ENCODE measurements at places on chromosomes 3 and 15.

- no peak for DNase-seq
Observed at GRCh38 chr3:108013141-108014055, 77.4 kb downstream of the CD47 start.

- no peak for DNase-seq
Observed at GRCh38 chr3:16365491-16366128, 100.6 kb downstream of the OXNAD1 start.

DNA sequence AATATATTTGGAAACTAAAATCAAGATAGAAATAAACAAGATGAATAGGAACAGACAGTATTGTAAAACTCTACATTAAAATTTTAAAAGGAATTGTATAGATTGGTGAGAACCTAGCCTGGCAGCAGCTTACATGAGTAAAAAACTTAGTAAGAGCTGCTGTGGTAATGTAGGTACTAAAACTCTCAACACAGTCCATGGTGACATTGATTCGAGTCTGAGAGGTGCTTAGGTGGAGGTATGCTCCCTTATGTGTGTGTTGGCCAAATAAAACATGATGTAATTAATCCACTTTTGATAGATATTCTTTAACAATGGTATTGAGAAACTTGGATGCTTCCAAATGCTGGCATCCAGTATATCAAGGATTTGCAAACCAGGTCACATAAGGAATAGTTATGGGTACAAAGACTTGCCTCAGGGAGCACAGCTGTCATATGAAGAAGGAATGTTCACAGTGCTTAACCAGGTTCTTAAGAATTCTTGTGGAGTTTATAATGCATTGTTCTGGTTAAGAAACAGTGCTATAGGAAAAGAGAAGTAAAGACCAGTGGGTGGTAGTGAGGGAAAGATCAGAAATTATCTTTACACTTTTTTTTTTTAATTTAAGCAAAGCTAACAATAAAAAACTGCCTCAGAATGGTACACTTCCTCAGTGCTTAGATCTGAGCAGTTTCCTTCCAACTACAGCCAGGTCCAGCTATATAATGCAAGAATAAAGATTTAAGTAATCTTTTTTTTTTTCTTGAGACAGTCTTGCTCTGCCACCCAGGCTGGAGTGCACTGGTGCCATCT lies 24.6 kb upstream of the IL20RB start:
- no peak for DNase-seq

DNA sequence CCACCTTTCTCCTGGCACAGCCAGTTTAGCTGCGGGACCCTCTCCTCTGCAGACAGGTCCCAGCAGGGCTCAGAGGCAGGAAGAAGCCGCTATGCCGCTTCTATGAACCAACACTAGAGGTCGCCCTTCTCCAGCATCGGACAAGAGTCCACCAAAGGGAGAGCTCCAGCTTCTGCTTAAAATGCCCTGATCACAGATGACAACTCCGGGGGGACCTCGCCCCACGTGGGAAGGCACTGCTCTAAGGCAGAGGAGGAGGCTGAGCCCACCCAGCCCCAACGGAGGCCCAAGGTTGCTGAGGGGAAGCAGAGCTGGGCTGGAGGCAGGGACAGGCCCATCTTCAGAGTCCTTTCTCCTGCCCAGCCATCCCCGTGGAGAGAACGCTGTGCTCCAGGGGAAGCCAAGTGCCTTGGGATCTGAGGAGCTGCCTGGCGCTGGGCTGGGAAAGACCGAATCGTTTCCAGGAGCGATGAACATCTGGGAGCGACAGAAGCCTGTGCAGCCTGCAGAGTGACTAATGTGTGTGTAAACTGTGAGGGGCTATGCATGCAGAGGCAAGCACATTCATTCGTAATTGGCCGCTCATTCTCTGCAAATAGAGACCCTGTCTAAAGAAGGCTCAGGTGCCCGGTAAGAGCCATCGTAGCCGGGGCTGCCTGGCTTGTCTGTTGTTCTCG lies 43.5 kb upstream of the BDH1 start:
- peak; percentile 17 for DNase-seq

DNA sequence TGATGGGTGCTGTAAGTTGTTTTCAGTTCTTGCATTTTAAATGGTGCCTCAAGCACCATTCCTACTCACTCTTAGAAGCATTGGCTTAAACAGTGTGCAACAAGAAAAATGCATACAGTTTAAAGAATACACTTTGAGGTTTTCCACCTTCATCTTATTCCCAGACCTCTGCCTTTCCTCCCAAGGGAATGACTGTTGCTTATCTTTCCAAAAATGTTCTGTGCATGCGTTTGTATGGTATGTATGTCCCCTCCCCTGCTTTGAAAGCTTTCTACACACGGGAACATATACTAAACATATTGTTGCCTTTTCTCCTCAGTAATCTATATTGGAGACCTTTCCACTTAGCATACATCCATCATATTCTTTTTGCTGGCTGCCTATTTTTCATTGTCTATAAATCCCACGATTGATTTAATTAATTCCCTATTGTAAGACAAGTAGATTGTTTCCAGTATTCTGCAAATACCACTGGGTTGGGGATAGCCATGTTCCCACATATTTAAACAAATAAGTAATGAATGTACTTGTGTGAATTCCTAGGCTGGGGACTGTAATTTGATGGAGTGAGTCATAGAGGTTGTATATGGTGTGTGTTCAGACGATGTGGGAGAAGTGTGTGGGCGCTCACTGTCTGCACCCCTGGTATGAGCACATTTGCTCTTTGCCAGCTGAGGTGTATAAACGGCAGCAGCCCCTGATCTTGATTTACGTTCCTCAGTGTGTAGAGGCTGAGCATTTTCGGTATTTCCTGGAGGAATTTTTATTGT lies 5.8 kb downstream of the TRAK1 start:
- DNase-seq, result no peak

DNA sequence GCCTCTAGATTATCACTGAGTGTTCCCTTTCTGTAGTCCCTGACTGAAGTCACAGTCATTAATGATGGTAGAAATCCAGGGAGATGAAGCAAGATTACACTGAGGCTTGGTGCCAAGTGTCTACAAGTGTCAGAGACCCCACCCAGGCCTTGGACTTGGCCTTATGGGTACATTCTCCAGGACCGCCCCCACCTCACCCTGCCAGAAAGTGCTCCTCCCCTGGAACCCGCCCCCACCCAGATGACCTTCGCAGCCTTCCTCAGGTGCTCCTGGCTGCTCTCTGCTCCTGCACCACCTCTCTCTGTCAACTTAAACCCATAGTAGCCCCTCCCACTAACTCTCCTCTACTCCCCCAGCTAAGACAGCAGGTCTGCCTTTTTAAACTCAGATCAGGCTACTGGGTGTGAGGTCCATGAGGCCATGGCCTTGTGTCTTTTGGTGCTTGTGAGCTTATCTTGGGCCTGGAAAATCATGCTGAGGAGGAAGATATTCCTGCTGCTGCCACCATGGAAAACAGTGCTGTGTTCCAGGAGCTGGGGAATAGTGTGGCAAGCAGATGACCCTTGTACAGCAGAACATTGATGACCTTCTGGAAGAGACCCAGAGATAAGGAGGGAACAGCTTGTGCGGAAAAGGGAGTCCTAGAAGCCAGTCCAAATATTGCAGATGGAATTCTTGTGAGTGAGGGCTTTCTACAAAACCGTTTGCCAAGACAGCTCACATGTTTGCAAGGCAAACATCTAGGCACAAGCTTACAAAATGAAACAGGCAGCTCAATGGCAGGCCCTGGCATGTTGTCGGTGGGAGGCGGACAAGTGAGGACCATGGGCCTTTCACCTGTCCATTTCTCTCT lies 40.3 kb upstream of the NDUFB4 start:
- DNase-seq, result no peak

- DNase-seq, result no peak
Observed at GRCh38 chr15:49876401-49877038, 242.5 kb downstream of the ATP8B4 start.

GRCh38 chr3:71796290-71796689 lies 11.3 kb upstream of the PROK2 start:
- no peak for DNase-seq

DNA sequence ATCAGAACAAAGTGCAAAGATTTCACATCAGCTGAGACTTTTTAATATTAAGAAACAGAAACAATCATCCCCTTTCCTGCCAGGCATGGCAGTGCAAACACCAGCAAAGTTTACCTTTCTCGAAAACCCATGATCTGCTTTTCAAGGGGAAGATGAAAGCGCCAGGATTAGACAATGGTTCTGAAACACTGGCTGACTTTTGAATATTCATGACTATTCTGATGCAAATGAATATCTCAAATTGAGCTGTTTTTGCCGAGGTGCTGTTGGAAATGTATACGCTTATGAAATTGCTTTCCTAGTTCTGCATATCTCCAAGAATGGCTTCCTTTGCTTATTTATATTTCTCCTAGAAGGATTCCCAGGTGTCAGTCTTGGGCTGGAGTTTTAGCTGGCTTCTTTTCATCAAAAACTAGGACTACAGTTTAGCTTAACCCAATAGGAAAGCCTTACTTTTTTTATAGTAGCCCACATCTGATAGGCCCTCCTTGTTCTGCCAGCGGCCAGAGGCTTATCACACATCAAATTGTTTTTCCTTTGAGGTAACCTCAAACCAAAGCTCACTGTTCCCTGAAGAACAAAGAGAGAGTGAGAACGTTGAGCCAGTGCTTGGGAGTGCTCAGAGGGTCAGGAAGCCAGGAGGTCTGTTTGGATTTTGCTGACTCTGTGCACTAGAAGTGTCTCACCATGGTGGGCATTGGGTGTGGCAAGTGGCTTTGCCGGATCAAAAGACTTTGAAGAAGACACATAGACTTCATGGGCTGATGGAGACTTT lies 74.0 kb upstream of the PLCL2 start:
- no peak for DNase-seq

DNA sequence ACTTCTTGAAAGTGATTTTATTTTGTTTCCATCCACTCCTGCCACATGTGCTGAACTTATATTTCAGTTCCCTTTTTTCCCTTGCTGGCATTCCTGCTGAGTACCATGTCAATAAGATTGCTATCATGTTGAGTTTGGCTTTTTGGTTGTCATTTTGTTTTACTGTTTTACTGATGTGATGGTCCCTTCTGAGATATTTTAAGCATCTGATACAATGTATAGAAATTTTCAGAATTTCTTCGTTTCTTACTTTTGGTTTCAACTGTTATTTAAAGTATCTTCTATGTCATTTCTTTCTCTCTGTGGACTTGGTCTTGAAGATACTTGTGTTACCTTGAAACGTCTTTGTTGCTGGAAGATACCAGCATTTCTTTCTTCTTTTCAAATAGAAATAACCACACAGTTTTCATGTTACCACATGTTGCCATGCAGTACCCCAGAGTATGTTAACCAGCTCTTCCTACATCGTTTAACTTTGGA lies 14.1 kb downstream of the SIDT1 start:
- DNase-seq, result no peak

GRCh38 chr3:158974904-158975303 lies 173.1 kb downstream of the MFSD1 start:
- DNase-seq, result no peak

All from HS-27A (cell line).